HFFc6 (cell line): ENCODE measurements at places on chromosomes 11 and 22.

- DNase-seq = no peak
Observed at GRCh38 chr11:58039589-58039988, 8.8 kb downstream of the OR6Q1 start.

DNA sequence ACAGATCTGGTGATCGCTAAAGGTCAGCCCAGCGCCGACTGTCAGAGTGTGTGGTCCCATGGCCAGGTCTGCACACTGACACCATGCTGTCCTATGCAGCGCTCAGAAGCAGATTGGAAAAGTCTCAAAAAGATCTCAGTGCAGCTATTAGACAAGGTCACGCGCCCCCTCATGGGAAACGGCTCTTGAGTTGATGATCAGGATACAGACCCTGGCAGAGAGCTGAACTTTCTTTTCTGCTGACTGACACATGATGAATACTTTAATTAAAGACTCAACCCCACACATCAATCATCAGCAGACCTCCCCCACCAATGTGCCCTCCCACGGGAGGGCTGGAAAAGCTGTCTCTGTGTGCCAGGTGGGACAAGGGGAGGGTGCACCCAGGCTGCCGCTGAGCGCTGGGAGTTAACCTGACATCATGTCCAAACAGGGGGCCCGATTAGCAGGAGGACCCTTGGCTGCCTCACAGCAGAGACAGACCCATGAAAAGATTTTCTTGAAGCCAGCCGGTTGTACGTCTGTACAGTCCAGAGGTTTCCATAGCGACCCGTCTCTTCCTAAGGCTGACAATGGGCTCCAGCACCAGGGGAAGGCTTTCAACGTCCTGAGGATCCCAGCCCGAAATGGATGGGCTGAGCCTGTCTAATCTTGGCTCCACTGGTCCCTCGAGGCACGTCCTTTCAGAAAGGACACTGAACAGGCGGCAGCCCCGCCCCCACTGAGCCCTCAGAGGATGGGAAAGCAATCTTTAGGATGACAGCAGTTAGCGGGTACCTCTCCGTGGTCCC is 26.9 kb downstream of the RASD2 start:
- DNase-seq = no peak

- no peak for DNase-seq
Observed at GRCh38 chr11:2138431-2139122, 612 bp downstream of the IGF2 start.

DNA sequence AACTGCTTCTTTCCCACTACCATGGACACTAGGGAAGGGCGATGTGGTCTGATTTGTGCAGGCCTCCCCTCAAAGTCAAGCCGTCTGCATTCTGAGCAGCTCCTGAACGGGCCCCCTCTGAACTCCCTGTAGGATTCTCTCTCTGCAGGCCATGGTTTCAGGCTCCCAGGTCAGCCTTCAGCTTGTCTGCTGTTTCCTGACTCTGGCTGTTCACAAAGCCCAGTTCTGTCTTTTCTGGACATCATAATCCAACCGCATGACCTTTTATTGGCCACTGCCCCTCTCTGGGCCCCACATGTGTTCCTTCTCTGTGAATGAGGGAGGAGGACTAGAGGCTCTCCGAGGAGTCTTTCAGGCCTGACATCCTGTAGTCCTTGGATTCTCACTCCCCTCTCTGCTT is 161.0 kb downstream of the FEZ1 start:
- DNase-seq = no peak

GRCh38 chr11:87832211-87832610 is 343.0 kb downstream of the RAB38 start:
- no peak for DNase-seq
